Right renal cortex interstitium (tissue), 3 donors: ENCODE measurements at places on chromosomes 1 and 21. TPM values are rescaled to one million over a fixed set of nuclear protein-coding genes. Genes with fewer than 3 reads are reported as not detected.

VASH2 gene
- polyA plus RNA-seq: 20.3 TPM

DNA sequence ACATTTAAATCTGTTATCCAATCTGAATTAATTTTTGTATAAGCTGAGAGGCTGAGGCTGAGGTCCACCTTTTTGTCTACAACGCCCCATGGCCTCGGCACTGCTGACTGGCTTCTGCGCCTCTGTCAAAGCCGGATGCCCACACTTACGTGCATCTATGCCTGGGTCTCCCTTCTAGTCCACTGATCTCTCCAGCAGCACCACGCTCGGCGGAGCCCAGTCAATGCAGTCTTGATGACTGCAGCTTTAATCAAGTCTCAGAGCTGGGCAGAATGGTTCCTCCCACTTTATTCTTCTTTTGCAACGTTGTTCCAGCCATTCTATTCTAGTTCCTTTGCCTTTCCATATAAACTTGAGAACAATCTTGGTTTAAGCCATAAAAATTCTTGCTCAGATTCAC is 9.4 kb downstream of the PRDM15 start:
- DNase-seq: no peak

TMEM54 gene
- 9.9 TPM for polyA plus RNA-seq

DNA sequence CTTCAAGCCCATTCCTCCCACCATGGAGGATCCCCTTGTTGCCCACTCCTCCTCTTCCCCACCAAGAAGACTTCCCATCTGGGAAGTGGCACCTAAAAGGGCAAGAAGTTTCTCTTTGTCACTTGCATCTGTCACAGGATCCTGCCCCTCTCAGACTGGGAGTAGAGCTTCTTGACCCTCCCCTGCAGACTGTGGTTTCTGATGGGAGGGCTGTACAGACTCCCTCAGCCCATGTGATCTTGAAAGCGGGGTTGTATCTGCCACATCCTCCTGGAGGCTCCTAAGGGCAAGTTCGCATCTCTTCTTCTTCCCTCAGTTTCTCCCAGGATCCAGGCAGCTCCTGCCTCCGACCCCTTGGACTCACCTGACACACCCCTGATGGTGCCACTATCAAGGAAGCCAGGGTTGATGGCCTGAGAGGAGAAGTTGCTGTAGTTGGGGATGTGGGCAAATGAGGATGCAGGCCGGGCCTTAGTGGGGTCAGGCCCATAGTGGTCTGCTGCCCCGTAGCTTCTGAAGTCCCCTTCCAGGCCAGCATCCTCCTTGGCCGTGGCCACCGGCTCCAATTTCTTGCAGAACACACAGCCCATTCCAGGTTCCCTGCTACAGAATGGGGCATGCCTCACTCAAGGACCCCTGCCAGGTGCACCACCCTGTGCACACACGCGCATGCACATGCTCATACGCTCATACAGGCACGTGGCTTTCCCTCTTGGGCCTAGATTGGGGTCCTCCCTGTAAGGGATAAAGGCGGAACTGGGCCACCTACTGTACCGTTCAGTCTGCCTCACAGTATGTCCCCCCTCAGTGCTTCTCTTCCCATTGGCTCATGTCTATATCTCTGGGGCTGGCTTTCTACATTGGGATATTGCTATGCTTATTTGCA is 11.4 kb downstream of the FGR start:
- no peak for DNase-seq

- DNase-seq: no peak
Observed at GRCh38 chr21:30839304-30839703, 9.7 kb upstream of the KRTAP7-1 start.

DNA sequence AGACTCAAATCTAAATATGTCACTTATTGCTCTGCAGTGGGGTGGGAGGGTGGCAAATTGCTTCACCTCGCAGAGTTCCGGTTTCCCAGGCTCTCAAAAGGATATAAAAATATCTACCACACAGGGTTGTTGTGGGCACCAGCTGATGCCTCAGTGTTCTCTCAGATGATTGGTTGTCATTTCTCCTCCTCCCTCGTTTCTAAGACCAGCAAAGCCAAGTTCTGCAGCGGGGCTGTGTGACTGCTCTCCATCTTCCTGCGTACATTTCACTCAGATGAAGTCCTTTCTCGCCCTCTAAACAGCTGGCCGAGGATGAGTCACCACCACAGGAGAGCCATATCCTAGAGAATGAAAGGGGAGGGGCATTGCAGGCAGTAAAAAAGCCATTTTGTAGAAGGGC is 35.0 kb upstream of the VWA5B1 start:
- DNase-seq: no peak

DNA sequence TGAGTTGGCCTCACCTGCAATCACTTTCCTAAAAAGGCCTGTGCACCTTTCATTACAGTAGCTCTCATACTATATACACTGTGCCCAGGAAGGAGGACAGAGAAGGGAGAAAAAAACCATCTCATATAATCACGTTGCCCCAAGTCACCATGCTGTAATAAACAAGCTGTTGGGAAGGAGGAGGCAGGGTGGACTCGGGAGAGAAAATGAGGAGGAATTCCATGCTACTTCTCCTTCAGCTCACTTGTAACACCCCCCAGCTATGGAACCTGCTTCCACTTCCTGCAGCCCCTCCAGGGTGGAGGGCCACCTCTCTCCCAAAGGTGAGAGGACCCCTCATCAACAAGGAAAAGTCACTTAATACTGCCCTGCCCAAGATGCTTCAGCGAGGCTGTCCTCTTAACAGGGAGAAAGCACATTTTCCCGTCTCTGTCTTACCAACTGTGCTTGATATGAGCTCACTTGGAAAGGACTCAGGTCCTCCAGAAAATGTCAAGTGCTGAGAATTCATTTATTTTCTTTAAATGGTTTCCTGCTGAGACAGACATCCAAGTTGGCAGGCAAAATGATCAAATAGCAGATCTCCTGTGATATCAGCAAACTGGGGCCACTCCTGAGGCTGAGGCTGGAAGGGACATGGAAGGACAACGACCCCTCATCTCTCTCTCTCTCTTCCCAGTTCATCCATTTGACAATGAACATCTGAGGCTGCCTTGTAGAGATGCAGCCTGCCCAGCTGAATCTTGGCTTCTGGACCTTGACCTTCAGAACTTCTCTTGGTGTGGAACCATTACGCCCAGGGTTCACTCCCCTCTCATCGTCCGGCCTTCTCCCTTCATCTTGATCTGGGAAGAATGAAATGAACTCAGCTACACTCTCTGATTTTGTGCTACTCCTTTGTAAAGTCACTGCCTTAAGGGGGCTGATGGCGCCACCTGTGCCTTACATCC is 54.0 kb downstream of the CAPN9 start:
- DNase-seq: no peak

DNA sequence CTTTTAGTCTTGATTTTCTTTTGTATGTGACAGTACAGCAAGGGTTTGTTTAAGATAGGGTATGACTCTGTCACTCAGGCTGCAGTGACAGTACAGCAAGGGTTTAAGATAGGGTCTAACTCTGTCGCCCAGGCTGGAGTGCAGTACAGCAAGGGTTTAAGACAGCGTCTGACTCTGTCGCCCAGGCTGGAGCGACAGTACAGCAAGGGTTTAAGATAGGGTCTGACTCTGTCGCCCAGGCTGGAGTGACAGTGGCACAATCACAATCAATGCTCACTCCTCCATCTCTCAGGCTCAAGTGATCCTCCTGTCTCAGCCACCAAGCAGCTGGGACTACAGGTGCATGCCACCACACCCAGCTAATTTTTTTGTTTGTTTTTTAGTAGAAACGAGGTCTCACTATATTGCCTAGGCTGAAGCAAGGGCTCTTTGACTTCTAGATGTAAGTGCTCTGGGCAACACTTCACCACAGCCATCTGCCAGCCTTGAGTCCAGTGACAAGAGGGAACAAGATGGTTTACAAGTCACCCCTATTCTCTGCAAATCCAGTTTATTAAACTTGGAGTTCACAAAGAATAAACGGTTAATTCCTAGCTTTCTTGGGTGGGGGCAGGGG is 965 bp upstream of the SH2D5 start:
- DNase-seq: no peak

- DNase-seq: no peak
Observed at GRCh38 chr1:183559061-183559460, 31.2 kb downstream of the NCF2 start.
